ENCODE measurements at places on chromosomes 5 and 9.

DNA sequence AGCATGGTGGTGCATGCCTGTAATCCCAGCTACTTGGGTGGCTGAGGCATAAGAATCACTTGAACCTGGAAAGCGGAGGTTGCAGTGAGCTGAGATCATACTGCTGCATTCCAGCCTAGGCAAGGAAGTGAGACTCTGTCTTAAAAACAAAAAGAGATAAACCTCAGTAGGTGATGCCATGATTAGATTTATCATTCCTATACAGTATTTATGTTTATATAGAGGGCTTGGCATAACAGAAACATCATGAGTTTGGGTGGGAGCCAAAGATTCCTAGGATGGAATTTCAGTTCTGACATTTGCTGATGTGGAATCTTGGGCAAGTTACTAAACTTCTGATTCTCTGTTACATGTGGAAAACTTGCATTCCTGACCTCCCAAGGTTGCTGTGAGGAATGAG is 22.3 kb downstream of the RFK start:
- no peak for DNase-seq

DNA sequence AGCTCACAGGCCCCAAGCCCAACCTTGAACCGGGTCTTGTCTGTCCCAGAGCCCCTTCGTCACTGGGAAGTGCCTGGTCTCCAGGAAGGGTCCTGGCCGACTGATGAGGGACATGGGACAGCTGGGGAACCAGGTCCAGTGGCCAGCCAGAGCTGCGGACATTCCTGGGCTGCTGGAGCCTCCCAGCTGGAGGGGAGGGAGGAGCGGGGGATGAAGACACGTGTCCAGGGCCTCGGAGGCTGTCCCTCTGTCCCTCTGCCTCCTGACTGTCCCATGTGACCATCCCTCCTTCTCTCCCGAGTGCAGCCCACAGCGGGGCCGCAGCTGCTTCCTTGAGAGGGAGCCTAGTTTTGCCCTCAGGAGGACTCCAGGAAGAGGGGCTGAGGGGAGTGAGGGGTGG is 41.7 kb upstream of the UBAC1 start:
- DNase-seq: no peak

GRCh38 chr5:142339781-142340180 is 15.0 kb upstream of the SPRY4 start:
- DNase-seq: no peak

DNA sequence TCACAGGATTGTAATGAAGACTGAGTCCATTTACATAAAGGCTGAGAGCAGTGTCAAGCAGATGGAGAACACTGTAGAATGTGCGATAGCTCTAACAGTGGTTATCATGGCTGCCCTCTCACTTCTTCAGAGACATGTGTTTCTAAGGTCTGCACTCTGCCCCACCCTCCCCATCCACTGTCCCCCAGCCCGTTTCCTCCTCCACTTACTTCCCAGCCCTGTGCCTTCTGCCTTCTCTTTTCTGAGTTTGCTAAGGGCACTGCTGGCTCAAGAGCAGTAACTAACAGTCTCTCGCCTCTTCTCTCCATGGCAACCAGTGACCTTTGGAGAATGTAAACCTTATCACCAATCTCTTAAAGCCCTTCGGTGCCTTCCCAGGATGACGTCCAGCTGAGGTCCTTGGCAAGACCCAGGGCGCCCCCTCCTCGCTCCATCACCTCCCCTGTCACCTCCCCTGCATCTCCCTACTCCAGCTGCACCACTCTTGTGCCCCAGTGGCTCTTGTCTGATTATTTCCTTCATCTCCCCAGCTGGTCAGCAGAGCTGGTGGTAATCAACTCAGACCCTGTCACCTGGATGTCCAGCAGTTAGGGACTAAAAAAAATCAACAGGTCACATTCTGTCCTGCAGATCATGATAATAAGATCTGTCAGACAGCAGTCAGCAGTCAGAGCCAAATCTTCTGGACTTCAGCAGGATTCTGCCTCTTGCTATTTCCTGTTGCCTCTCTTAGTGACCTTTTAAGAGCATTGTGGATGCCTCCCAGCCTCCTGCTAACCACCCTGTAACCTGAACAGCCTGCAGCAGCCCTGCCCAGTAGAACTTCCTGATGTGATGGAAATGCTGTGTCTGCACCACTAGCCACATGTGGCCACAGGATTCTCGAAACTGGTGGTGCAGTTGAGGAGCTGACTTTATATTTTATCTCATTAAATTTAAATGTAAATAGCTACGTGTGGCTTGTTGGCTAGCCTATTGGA is 9.0 kb downstream of the FXN start:
- no peak for DNase-seq

DNA sequence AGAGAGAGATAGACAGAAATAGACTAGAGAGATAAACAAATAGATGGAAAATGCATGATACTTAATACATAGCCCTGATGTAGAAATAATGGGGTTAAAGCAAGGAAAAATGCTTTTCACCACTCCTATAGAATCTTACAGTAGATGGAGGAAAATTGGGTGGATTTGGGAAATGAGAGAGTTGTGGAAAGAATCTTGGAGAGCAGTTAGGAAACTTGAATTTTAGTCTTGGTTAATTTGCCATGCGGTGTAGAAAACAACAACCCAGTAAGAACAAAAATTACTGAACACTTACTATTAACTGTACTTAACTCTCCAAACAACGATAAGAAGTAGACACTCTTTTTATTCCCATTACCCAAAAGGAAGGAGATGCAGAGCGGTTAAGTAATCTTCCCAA is 329.8 kb downstream of the ZNF608 start:
- DNase-seq: no peak

DNA sequence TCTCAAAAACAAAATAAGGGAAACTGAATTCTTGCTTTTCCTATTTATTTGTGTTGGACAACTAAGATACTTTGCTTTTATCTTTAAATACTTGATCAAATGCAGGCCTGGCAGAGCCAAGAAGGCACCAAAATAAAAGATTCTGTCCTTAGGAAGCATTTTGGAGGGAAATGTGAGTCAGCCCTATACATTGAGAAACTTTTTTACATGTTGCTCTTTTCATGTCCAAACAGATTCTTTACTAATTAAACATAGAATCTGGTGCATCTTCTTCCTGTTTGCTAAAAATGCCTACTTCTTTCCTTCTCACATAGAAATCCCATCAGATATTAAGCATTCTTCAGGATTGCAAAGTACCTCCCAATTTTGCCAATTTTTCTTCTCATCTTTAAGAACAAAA is 1160.4 kb downstream of the EFNA5 start:
- DNase-seq: no peak

Measured in omental fat pad (tissue), 4 donors.